ENCODE measurements at places on chromosomes 2 and 18.
A peak's percentile ranks its signal among the peaks of the same experiment; 100 is the strongest.

DNA sequence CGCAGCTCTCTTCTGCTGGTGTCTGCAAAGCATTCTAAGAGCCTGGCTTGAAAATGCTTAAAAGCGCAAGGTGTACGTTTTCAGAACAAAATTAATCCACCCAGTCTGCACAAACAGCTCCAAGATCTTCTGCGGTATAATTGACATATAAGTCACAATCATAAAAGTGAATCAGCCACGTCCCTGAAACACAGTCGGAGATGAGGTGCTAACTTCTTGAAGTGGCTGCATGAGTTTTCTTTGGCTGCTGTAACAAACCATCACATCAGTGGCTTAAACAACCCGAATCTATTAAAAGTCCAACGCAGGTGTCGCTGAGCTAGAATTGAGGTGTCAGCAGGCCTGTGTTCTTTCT is 32.6 kb downstream of the ARL4C start:
- no peak for DNase-seq

- DNase-seq, result no peak
Observed at GRCh38 chr2:136767030-136767429, 1.7 kb downstream of the THSD7B start.

GRCh38 chr2:239831001-239831731 is 194.0 kb downstream of the NDUFA10 start:
- no peak for DNase-seq

- peak; percentile 79 for DNase-seq
Observed at GRCh38 chr2:184646177-184646576, 47.8 kb downstream of the ZNF804A start.

DNA sequence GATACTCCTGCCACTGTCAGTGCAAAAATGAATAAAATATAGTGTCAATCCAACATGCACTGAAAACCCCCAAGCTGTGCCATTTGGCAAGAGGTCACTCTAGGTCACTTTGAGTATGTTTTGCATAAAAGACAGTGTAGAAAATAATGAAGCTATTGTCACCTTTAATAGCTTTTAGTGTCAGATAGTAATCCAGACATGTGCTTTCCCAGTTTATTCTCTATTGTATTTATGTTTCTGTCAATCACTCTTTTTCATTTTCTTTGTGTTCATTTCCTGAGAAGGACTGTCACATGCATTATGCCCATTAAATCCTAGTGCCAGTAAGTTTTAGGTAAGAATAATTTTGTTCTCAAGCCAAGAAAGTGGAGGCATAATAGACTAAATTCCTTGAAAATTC is 1073.9 kb upstream of the CDH2 start:
- DNase-seq, result no peak

- DNase-seq, result no peak
Observed at GRCh38 chr18:52489396-52490306, 149.7 kb downstream of the DCC start.

DNA sequence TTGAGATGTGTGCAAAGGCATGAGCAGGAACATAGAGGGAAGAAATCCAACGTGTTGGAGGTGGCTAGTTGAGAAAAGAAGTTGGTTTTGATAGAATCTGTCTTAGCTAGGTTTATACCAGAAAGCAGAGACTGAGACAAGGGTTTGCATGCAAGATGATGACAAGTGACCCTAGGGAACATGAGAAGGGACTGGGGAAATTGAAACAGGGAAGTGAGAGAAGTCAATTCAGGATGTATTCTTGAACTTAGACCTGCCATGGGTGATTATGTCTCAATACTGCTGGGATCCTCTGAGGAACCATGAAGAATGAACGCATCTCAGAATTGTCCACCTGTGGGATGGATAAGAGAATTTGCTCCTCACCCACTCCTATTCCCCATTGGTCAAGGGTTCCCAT is 20.5 kb downstream of the IL36A start:
- DNase-seq, result no peak

DNA sequence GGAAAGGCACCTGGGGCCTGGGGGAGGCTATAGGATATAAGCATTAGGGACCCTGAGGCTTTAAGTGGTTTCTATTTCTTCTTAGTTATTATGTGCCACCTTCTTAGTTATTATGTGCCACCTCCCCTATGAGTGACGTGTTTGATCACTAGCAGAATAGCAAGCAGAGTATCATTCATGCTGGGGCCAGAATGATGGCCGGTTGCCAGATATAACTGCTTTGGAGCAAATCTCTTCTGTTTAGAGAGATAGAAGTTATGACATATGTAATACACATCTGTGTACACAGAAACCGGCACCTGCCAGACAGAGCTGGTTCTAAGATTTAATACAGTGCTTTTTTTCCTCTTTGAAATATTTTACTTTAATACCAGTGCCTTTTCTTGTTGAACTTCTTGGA is 29.4 kb downstream of the LIPG start:
- no peak for DNase-seq

GRCh38 chr2:38466409-38466808 is 89.3 kb upstream of the ATL2 start:
- DNase-seq, result no peak

GRCh38 chr2:129903586-129904425 is 75.7 kb upstream of the RAB6C start:
- DNase-seq, result no peak

DNA sequence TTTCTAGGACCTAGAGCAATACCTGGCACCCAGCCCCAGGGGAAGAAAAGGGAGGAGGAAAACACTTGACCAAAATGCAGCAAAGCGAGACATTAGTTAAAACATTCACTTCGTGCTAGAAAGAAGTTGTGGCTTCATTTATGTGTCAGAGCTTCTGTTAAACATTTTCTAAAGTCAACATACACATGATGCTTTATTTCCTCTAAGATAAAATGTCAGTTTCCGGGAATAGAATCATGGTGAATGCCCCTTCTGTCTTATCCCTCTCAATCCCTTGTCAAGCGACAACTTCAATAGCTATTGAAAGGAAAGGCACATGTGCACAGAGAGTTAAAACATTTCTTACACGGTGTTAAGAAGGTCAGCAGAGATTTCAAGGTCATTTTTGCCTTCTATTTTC is 404.6 kb upstream of the CWC22 start:
- no peak for DNase-seq

- DNase-seq, result peak; percentile 29
Observed at GRCh38 chr18:57107140-57107832, 39.6 kb upstream of the BOD1L2 start.

GRCh38 chr2:159456500-159457426 is 159.6 kb downstream of the BAZ2B start:
- DNase-seq, result peak; percentile 45

DNA sequence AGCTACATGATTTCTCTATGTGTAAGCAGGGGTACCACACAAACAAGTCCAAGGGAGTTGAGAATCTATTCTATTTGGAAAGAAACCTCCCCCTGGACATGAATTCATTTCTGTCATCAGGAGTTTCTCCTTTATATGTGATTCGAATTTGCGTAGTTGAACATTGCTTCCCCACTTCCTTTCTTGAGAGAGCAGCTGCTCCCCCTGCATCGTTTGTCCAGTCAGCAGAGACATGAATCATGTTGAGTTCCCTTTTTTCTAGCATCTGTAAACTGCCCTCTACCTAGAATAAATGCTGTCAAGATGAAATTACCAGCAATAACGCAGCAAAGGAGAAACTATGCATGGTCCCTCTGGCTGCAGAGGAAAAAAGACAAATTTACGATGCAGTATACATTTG is 73.8 kb downstream of the KIF5C start:
- no peak for DNase-seq

DNA sequence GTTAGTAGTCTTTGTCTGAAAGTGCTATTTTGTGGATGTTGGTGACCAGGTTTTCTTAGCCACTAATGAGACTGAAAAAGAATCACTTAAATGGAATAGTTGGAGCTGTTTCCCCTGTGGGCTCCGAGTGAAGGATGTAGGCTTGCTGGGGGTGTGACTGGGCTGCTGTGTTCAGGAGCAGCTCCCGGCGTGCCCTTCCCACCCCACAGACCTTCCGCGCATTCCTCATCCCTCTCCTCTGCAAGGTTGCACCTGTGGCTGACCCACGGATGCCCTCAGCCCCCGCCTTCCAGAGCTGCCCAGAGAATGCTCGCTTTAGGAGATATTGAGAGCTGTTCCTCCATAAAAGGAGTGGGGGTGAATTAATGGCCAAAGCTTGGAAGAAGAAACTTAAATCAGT is 174.3 kb downstream of the LDLRAD4 start:
- no peak for DNase-seq

- no peak for DNase-seq
Observed at GRCh38 chr2:99152199-99152895, 2.4 kb downstream of the TSGA10 start.

- DNase-seq, result no peak
Observed at GRCh38 chr2:189542145-189542882, 38.3 kb downstream of the SLC40A1 start.

DNA sequence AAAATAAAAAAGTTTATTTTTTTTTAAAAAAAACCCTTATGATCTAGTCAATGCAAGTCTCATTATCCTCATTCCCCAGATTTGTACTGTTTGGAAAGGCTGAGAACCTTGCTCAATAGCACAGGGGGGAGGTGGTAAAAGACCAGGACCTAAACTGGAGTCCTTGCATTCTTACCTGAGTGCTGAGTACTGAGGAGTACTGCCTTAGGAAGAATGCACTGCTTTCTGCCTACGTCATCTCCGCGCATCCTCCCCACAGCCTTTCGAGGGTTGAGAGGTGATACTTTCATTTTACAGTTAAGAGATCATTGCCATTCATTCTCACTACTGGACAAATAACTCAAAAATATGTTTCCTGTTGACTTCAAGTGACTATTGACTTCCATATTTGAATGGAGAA is 73.8 kb downstream of the MAP3K20 start:
- DNase-seq, result no peak

GRCh38 chr18:46474487-46475389 is 182.3 kb downstream of the LOXHD1 start:
- no peak for DNase-seq

- no peak for DNase-seq
Observed at GRCh38 chr2:54595999-54596902, 127.2 kb upstream of the EML6 start.

- no peak for DNase-seq
Observed at GRCh38 chr18:54857499-54857898, 29.2 kb downstream of the RAB27B start.

GRCh38 chr2:232525791-232526371 is at the start of gene CHRND:
TSS of gene CHRND (plus strand) at chr2:232526160. CDS start at chr2:232526216, 56 bp downstream.
- no peak for DNase-seq

DNA sequence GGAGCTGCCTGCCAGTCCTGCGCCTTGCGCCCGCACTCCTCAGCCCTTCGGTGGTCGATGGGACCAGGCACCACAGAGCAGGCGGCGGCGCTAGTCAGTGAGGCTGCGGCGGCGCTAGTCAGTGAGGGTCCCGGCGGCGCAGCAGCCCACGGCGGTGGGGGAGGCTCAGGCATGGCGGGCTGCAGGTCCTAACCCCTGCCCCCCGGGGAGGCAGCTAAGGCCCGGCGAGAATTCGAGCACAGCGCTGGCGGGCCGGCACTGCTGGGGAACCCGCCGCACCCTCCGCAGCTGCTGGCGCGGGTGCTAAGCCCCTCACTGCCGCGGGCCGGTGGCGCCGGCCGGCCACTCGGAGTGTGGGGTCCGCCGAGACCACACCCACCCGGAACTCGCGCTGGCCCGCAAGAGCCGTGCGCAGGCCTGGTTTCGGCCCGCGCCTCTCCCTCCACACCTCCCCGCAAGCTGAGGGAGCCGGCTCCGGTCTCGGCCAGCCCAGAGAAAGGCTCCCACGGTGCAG is 867.4 kb downstream of the DSC3 start:
- no peak for DNase-seq

GRCh38 chr2:222212571-222212970 is 86.2 kb downstream of the PAX3 start:
- DNase-seq, result no peak

- no peak for DNase-seq
Observed at GRCh38 chr2:5587766-5588165, 104.4 kb upstream of the SOX11 start.

- no peak for DNase-seq
Observed at GRCh38 chr2:69939722-69940121, 21.7 kb downstream of the ASPRV1 start.

GRCh38 chr2:205484215-205484614 is 198.1 kb upstream of the NRP2 start:
- no peak for DNase-seq

DNA sequence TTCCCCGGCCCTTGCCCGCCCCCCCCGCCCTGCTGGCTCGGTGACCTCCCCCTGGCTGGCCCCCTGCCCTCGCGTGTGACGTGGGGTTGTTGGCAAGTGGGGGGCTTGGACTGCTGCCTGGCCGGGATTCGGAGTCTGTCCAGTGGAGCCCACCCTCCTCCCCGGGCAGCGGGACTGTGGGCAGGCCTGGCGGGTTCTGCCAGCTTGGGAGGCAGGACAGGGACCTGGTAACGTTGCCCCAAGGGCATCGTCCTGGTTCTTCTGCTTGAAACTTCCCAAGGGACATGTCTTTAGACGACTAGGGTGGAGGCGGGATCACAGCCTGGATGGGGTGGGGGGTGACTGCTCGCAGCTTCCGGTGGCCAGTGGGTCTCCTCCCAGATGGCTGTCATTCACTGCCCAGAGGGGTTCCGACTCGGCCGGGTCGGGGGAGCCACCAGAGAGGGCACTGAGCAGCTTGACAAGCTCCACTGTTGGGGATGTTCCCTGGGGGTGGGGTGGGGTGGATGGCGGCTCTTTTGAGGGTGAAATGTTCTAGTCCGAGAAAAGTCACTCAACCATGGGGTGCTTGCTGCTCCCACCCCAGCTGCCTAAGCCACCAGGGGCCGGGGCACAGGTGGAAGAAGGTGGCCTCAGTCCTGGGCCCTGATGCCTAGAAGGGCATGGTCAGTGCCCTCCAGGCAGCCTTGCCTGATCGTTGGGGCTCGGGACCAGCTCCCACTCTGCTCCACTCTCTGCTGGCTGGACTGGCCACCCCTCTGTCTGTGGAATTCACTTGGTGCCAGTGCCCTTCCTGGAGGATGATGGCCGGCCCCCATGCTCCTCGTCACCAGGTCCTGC is 4.3 kb upstream of the HS6ST1 start:
- DNase-seq, result no peak

DNA sequence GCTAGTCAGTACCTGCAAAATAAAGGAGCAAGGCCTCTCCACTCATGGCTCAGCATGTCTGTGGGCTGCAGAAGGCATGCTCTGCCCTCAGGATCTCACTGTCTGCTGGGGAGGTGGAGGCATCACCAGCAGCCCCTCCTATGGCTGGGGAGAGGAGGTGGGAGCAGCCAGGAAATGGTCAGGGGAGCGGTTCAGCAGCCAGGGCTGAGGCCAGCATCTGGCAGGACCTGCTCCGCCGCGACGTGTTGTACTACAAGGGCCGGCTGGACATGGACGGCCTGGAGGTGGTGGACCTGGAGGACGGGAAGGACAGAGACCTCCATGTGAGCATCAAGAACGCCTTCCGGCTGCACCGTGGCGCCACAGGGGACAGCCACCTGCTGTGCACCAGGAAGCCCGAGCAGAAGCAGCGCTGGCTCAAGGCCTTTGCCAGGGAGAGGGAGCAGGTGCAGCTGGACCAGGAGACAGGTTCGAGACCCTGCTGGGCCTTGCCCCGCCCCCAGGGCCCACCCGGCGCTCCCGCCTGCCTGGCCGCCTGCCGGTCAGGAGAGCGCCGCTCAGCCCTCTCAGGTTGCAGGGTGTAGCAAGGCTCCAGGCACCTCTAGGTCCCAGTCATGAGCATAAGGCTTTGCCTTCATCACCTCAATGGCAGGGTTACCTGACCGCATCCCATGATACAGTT is 49.0 kb downstream of the FAM168B start:
- DNase-seq, result no peak

- no peak for DNase-seq
Observed at GRCh38 chr2:118729760-118730159, 117.7 kb downstream of the EN1 start.

- no peak for DNase-seq
Observed at GRCh38 chr2:169468841-169469240, 10.5 kb upstream of the BBS5 start.
